RWPE2 (cell line): ENCODE measurements at places on chromosomes 4 and X.

- no peak for DNase-seq
These were observed 218.3 kb upstream of the ZC4H2 start for GRCh38 chrX:65194547-65194946.

DNA sequence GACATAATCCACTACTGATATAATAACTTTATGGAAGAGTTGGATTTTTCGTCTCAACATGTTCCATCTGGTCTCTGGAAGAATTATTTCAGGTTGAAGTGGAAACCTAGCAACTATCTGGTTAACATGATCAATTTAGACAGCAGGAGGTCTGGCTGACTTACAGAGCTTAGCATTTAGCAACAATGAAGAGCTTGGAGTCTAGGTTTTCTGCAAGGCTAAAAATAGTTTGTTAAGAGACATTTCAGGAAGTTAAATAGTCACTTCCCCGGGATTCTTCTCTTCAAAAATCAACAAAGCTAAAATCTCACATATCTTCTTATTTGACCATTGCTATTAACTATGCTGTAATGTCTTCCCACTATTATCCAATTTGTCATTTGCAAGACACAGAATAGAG lies 418.6 kb upstream of the DIPK2B start:
- DNase-seq = no peak

- no peak for DNase-seq
These were observed 186.9 kb downstream of the FRMPD4 start for GRCh38 chrX:12325171-12325570.

GRCh38 chrX:80021621-80022020 lies 7.1 kb downstream of the TBX22 start:
- no peak for DNase-seq

GRCh38 chr4:53453385-53453784 lies 75.9 kb downstream of the FIP1L1 start:
- DNase-seq = no peak

DNA sequence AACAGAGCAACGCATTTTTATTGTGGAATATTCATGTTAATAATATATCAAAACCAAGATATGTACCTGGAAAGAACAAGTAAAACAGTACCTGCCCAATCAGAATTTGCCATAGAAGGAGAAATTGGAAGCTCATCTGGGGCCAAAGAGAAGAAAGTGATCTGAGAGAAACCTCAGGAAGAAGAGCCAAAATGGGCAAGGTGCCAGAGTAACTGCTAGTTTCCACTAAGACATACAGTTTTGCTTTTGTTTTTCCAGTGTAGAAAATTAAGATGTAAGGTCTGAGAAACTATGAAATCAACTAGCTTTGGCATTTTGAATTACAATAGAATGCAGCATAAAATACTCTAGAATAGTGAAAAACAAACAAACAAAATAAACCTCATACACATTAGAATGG lies 2201.2 kb downstream of the ARAP2 start:
- no peak for DNase-seq

DNA sequence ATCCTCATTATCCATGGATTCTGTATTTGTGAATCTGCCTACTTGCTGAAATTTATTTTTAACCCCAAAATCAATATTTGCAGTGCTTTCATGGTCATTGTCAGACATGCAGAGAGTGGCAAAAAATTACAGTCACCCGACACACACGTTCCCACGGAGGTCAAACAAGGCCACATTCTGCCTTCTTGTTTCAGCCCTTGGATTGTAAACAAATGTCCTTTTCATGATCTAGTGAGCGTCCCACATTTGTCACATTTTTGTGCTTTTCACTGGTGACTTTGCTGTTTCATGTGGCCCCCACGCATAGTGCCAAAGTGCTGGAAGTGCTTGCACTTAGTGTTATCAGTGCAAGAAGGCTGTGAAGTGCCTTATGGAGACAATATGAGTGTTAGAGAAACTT lies 45.0 kb downstream of the SOD3 start:
- DNase-seq = no peak

DNA sequence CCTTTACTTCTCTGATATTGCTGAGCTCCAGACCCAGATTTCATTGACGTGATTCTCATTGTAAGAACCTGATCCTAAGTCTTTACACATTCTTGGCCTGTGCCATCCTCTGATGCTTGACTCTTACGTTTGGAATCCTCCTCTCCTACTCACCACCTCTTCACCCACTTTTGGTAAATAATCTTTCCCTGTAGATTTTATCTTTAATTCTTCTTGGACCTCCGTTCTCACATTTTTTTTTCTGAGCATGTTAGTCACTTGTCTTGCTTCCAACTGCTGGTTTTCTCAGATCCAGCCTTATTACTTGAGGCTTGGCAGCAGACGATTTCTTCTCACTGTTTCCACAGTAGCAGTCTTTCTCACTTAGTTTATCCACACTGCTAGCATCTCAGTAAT lies 12.4 kb upstream of the SH3RF1 start:
- DNase-seq = no peak

- no peak for DNase-seq
These were observed 327.8 kb downstream of the CAMK2D start for GRCh38 chr4:113433536-113434246.

GRCh38 chr4:83768146-83768545 lies 232.2 kb downstream of the GPAT3 start:
- DNase-seq = no peak

DNA sequence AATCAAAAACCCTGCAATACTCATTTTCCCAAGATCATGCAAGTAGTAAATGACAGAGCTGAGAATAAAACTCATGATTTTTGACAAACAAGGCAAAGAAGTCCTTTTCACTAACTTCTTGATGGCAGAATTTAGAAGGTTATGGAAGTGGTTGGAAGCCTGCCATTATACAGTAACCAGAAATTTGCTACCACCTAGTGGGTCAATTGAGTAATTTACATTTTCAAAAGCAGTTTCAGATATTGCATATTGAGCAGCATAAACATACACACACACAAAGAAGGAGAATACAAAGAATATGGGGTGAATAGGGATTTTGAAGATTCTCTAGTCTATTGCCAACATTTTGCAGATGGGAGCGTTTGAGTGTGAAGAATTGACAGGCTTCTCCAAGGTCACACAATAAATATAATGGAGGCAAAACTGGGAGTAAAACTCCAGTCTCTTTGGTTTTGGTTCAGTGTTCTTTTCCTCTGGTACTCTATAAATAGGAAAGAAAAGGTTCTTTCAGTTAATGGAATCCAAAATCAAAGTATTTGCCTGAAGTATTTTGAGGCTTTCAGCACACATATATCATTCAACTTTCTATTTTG lies 70.2 kb downstream of the GC start:
- DNase-seq = no peak

DNA sequence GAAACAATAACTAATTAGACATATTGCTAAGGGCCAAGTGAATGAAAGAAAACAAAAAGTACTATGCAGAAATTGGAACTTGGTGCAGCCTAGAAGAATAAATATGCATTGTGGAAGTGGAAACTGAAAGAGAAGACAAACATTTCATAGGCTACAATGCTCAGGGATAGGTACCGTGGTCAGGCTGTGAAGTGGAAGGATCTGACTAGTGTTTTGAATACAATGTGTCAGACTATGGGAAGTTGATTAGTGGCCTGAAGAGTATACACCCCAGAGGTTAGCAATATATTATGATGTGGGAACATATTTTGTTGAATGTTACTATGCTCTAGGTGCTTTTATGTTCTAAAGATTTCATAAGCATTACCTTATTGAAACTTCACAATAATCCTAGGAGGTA lies 36.8 kb downstream of the GPRIN3 start:
- DNase-seq = no peak

DNA sequence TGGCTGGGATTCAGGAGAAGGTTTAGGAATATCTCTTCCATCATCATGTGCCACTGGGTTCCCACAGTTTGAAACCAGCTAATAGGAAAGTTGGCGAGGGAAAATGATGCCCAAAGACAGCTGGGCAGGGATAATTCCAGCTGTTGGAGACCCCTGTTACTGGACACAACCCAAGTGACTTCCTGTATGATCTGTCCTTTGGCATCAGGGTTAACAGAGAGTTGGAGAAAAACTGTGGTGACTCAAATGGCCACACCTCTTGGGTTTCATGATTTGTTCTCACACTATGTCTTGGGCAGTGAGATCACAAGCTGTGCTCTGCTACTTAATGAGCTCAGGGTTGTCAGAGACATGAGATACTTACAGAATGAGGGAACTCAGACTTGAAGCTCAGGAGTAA lies 3.8 kb downstream of the FGF16 start:
- no peak for DNase-seq

- no peak for DNase-seq
These were observed 30.5 kb downstream of the PAGE2 start for GRCh38 chrX:55119271-55119670.

DNA sequence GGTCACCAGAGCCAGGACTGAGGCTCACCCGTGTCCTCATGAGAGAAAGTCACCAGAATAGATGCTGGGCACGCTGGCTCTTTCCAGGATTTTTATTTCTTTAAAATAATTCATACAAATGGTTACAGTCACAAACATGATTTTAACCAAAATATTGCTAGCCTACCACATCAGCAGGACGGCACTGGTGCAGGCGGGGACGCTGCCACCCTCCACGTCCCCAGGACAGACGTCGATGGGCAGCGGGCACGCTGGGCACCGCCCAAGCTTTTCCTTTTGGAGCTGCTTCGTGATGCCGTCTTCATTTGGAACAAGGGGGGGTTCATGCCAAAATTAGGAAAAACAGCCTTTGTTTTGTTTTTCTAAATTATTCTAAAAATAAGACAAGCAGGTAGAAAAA lies 37.6 kb downstream of the CTBP1 start:
- DNase-seq = peak; percentile 46

DNA sequence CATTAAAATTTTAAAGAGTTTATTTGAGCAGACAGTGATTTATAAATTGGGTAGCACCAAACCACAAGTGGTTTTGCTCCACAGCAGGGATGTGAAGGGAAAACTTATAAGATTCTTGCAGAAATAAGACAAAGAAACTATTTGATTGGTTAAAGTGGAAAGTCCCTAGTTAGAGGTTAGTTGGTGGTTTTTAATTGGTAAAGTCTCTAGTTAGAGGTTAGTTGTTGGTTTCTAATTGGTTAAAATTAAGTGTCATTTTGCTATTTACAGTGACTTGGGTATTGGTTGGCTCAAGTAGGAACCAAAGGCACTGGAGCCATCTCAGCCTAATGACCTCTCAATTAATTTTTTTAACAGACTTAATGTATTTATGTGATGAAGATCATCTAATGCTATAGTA lies 23.0 kb downstream of the ATG4A start:
- DNase-seq = no peak

DNA sequence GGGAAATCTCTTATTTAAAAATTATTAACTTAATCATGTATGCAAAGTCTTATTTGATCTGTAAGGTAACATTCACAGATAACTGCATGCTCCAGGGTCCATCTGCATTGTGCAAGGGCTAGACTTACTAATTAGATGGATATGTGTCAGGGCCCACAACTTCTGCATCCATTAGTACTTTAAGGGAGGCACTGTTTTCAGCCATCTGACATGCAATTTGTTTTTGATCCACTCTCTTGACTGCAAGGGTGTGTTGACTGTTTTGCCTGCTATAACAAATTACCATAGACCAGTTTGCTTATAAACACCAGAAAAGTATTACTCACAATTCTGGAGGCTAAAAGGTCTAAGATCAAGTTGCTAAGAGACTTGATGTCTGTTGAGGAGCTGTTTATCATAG lies 542.1 kb upstream of the HS3ST1 start:
- no peak for DNase-seq

- no peak for DNase-seq
These were observed 24.0 kb upstream of the SCML1 start for GRCh38 chrX:17713288-17713687.

- DNase-seq = no peak
These were observed 133.7 kb upstream of the CPXCR1 start for GRCh38 chrX:88613338-88613737.

DNA sequence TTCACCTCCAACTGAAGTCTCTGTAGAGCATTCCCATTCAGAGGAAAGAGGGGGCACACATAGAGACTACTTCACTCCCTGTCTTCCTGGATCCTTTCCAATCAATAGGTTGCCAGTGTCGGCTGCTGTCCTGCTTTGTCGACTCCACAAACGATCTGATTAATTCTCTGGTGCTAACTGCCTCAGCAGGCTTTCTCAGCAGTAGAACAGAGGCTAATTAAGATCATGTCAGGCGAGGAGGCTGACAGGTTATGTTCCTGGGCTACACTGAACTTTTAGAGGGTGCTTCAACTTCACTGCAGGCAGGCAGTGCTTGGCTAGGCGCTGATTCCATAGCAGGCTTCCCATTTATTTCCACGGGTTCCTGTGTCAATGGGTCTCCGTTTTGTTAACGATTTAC lies 79.2 kb downstream of the GRIA3 start:
- no peak for DNase-seq

DNA sequence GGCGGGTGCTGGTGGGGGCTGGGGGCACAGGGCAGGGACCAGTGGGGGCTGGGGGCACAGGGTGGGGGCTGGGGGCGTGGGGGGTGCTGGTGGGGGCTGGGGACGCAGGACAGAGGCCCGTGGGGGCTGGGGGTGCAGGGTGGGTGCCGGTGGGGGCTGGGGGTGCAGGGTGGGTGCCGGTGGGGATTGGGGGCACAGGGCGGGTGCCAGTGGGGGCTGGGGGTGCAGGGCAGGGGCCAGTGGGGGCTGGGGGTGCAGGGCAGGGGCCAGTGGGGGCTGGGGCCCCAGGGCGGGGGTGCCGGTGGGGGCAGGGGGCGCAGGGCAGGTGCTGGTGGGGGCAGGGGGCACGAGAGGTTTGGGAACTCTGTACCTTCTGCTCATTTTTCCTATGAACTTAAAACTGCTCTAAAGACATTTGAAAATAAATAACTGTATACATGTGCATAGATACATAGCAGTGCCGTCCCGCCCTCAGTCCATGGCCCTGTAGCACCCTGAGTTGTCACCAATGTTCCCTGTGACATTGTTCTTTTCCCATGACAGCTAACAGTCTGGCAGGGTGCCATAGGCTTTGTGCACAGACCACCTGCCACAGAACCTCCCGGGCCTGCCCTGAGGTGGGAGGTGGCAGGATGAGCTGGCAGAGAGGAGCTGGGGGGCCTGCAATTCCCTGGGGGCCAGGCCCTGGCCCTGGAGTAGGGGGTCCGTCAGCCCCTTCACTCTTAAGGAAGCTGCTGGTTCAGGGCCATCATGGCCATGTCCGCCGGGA lies 35.6 kb upstream of the ADRA2C start:
- no peak for DNase-seq

- no peak for DNase-seq
These were observed 67.2 kb downstream of the RPS3A start for GRCh38 chr4:151166636-151167035.

DNA sequence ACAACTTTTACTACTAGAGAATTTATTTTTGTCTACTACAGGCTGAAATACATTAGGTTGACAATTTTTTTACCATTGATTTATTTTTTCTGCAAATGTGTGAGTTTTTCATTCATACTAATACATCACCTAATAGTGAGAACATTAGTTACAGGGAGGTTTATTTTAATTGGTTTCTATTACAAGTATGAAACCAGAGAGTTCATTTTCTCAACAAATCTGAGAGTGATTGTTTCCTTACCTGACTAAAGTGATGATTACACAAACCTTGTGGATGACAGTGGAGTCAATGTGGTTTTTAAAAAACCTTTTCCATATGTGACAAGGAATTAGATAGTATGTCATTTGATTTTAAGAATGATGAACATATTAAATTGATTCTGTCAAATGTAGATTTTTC lies 227.4 kb downstream of the PALLD start:
- DNase-seq = no peak

GRCh38 chrX:65999029-65999562 lies 40.8 kb downstream of the VSIG4 start:
- no peak for DNase-seq
